NCI-H2227 treated with DMSO at 0.1 percent for 48 hours (cell line): ENCODE measurements at places on chromosomes 1 and 21.

GRCh38 chr1:114082304-114082630 is 71.4 kb downstream of the SYT6 start:
- no peak for DNase-seq

DNA sequence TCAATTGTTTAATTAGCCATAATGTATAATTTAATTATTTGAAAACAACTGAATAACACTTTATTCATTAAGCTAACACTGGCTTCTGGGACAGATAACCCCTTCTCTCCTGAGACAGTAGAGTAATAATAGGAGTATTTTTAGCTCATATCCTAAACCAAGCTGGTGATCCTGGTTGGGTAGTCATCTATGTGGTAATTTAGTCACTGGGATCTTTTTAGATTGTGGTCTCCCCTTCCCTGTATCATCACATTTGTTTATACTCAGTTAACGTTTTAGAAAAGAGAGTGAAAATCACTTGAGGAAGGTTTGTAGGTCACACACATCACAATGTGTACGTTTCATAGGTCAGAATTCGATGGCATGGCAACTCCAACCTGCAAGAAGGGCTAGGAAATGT is 1356.6 kb upstream of the ADGRL2 start:
- no peak for DNase-seq

DNA sequence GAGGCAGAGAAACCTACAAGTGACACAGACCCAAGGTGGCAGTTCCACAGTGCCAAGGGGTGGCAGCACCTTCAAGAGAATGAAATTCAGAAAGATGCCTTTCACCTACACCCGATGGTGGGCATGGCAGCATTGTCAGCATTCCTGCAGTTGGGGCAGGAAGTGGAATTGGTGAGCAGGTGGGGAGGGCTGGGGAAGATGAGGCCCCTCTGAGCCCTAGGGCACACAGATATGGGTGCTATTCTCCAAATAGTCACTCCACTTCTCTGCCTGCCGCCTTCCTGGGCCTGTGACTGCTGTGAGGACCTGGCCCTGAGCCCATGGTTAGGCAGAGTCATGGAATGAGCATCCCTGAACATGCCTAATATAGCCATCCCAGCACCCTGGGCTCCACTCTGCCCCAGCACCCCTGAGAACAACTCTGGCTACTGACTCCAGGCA is 8.3 kb downstream of the SHISA4 start:
- DNase-seq: no peak

- DNase-seq: no peak
Observed at GRCh38 chr21:35007348-35007747, 41.8 kb downstream of the RUNX1 start.

GRCh38 chr1:111751906-111752575 is 3.7 kb upstream of the DDX20 start:
- no peak for DNase-seq

GRCh38 chr1:160416369-160416768 is 16.0 kb downstream of the VANGL2 start:
- no peak for DNase-seq

GRCh38 chr1:207323425-207324225 is 2.1 kb downstream of the CD55 start:
- DNase-seq: no peak

- DNase-seq: no peak
Observed at GRCh38 chr1:43934986-43935324, 1.4 kb downstream of the ARTN start.

GRCh38 chr1:33298623-33299277 is 22.1 kb downstream of the A3GALT2 start:
- peak; percentile 22 for DNase-seq

DNA sequence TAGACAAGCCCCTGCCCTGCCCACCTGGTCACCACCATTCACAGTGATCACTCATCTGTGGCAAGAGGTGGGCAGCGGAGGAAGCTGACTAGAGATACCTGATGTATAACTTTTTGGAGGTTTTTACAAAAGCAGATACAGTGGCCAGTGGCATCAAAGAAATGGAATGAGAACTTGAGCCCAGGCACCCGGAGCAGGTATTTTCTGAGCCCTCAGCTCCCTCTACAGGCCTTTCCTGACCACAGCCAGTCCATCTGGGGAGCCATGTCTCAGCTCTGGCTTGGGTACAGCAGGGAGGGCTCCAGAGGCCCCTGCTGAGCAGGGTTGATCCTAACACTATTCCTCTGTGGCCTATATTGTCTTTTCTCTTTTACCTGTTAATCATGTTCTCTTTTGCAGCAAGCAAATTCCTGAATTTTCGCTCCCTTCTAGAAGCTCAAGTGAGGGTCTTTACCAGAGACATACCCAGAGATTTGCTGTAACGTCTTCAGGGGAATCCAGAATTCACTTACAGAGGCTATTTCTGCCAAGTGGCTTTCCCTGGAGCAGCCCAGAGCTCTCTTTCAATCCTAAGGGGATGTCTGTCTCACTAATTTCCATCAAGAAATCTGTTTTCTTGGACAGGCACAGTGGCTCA is 27.3 kb downstream of the GPR157 start:
- DNase-seq: peak; percentile 35

- peak; percentile 67 for DNase-seq
Observed at GRCh38 chr1:234605983-234606783, 3.8 kb downstream of the IRF2BP2 start.

DNA sequence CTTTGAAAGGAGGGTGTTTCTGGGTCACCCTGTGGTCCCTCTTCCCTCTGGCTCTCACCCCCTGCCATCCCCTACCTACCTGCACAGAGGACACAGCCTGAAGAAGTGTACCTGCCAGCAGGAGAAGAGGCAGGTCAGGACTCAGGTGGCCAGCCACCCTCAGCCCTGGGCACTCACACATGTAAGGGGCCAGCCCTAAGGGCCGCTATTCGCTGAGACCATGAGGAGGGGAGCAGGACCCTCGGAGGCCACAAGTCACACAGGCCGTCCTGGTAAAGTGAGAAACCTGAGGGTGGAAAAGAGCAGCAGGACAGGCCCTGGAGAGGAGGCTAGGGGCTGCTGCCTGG is 1.2 kb downstream of the ZNF692 start:
- no peak for DNase-seq

DNA sequence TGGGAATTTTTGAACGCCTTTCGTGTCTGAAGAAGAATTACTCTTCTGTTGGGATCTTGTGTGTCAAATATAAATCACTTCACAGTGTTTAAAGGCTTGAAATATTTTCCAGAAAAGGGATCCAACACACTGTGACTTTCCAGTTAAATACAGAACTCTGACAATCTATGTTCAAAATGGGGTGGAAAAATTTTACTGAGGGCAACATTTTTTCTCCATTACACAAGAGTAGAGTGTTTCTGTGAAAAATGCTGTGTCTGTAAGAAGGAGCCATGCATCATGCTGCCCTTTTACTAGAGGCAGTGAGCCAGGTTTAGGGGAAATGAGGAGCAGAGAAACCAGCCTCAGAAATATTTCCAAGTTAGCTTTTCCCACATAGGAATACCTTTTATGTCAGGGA is 86.5 kb downstream of the VPS13D start:
- DNase-seq: no peak

DNA sequence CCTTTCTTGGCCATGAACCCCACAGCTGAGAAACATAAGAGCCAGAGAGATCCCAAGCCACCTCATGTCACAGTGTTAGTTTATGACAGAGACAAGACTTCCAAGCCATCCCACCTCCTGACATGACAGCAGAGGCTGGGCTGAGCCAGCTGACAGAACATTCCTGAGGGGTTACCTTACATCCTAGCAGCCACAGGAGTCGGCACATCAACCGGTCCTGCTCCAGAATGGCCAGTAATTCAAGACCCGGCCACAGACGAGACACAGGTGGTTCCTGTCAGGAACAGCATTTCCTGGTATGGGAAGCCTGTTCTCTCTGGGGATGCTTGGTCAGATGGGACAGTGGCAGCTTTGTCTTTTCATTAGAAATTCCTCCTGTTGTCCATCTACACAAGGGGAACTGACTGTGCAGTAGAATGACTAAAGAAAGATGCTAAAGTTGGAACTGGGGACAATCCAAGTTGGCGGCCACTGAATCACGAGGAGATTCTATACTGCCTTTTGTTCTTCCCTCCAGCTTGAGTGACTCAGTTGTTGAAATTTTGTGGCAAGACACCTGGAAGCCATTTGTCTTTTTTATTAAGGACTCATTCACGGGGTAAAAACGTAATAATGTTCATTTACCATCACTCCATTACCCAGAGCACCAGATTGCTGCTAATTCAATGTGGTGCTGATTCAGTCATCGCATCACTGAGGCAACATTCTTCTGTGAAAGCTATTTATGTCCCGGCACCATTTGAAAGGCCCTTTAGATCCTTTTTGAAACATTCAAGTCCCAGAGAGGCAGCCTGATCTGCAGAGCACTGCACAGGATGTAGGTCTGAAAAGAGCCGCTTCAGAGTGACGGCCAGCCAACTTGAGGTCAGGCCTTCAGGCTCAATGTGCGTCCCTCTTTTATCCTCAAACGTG is 37.2 kb upstream of the NPL start:
- no peak for DNase-seq

- no peak for DNase-seq
Observed at GRCh38 chr1:245896258-245896657, 610.8 kb downstream of the SMYD3 start.

DNA sequence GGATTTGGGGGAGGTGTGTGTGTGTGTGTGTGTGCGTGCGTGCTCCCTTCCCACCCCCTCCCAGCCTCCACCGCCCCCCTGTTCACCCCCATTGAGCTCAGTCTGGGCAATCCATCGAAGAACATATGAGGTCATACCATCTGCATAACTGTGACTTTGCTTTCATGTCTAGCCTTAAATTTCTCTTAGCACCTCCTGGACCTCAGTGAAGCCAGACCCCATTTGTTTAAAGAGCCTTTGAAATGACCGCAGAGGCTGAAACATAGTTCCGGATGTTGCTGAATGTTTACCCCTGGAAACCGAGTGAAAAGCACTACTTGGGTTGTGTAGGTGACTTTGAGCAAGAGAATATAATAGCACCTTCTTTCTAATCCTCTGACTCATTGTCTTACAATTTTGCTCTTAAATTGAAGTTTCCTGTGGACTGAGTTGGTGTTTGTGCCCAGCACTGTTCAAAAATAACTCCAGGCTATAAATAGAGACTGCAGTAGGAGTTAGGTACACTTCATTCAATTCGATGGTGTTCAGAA is 75.4 kb downstream of the UBE4B start:
- DNase-seq: no peak

DNA sequence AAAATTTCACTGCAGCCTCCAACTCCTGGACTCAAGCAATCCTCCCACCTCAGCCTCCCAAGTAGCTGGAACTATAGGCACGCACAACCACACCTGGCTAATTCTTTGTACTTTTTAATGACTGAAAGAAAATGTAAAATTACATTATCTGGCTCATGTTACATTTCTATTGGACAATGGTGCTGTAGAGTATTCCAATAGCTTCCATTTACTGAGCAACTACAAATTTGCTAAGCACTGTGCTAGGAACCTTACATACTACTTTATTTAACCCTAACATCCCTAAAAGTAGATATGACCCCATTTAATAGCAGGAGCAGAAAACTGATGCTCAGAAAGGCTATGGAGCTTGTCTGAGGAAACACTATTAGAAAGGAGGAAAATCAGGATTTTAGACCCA is 19.7 kb downstream of the SDE2 start:
- DNase-seq: no peak

DNA sequence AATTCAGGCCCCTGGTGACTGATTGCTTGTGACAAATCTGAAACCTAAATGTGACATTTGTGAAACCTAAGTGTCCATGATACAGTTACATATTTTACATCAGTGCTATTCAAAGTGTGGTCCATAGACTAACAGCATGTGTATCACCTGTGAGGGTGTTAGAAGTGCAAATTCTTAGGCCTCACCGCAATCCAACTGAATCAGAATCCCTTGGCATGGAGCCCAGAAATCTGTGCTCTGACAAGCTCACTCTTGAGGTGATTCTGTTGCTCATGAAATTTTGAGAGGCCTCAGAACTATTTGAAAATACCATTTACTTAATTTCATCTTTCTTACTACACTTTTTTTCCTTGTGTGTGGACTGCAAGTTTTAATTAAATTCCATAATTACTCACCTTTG is 587.9 kb downstream of the ADGRL2 start:
- DNase-seq: no peak

GRCh38 chr1:226149806-226150205 is 36.7 kb downstream of the ACBD3 start:
- no peak for DNase-seq

- peak; percentile 30 for DNase-seq
Observed at GRCh38 chr1:39491146-39491921, at the start of gene BMP8A. BMP8A (plus strand) TSS chr1:39491636; CDS start chr1:39491992, 356 bp downstream.

DNA sequence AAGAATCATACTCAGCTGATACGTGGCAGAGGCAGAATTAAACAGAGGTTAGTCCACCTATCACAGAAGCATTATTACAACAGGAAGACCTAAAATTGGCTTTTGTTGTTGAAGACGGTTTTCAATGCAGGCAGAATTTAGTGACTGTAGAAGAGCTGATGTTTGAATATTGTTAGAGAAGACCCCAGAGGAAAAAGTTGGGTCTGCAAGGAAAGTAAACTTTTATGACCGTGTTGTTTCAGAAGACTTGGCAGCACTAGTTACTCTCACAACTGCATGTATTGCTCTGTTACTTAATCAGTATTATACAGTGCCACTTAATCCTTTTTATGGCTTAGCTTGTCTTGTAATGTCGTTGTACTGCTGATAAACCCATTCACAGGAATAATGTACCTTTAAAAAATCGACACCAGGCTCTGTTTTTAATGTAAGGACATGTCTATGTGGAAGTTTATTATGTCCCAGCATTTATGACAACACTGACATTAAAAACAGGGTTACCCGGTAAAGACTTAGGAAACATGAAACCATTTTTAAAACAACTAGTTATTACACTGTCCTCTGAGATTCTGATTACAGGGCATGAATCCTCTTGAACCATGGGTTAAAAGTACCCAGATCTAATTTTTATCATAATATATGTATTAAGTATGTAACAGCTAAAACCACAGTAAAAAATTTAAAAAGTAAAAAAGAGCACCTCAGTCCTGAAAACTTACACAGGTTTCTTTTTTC is 235.4 kb downstream of the TTLL7 start:
- DNase-seq: no peak

GRCh38 chr1:3690282-3691065 is 38.2 kb downstream of the TP73 start:
- DNase-seq: peak; percentile 19

DNA sequence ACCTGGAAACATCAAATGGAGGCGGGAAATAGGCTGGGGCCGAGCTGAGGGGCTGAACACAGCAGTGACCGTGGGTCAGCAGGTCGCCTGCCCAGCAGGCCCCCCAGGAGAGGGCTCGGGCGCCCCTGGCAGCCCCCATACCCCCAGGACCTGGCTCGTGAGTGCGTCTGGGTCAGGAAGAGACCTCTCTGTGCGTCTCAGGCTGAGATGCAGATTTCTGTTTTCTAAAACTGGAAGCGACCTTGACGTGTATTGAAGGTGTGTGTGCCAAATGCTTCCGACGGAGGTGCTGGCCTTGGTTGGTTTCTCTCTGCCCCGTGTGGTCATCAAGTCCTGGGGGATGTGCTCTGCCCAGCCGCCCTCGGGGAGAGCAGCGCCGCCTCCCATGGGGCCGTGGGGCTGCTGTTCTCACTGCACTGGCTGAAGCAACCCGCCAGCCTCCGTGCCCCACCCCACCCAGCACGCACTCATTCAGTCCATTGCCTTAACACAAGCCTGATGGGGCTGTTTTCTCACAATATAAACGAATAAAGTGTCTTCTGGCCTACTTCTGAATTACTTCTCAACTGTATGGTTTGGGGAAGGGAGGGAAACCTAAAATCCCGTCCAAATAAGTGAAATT is 7.4 kb downstream of the PEX10 start:
- no peak for DNase-seq
